ENCODE measurements at places on chromosomes 3 and 15.

DNA sequence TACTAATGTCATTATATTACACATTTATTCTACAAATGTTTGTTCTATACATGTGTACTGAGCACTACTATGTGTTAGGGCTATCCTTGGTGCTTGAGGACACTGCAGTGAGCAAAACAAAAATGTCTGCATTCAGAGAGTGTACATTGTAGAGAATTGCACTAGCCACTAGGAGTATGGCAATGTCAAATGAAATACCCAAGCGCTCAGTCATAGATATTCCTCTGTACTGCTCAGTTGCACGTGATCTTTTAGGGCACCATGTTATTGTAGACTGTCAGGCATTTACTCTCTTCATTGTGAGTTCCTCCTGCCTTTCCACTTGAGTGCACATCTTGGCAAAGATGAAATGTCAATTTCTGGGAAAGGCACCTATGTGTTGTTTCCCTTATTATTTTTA lies 36.8 kb downstream of the FNDC3B start:
- DNase-seq, result no peak

DNA sequence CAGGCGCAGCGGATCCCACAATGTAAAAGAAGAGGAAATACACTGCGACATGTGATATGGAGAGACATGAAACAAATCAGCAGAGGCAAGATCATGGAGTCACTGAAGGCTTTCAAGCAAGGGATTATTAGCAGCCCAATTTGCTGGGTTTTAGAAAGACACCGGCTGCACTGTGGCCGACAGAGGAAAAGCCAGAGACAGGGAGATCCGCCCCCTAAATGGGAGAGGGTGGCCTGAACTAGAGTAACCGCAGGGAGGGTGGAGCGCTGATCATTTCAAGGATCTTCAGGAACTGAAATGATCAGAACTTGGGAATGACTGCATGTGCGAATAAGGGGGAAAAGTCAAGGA lies 612 bp upstream of the C15orf40 start:
- DNase-seq, result no peak

GRCh38 chr3:23991683-23992628 lies 46.9 kb downstream of the NR1D2 start:
- DNase-seq, result no peak

DNA sequence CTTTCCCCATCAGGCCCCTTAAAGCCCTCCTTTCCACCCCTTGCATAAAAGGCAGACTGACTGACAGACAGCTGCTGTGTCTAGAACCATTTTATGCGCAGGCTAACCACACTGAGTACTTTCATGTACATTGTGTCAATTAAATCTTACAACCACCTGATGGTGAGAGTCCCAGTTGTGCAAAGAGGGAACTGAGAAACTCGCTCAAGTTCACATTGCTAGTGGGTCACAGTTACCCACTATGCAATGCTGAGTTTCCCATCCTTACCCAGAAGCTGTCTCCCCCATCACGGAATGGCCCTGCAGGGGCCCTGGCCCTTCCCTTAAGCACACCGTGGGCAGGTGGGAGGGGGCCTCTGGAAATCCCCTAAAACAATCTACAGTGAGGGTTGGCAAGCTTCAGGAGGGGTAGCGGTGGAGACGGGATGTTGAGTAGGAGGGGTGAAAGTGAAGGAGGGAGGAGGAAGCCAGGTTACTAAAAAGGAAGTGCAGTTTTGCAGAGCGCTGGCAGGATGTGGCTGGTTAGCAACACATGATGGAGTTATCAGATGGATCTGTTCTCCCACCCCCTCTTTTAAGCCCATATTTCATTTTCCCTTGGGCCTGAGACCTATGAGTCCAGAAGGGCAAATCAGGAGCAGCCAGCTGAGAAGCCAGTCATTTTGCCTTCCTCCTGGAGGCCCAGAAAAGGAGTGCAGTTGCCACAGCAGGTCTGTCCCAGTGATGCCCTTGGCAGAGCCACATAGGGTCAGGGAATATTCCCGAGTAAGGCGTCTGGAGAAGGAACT lies 30.0 kb downstream of the STARD5 start:
- peak; percentile 90 for DNase-seq

DNA sequence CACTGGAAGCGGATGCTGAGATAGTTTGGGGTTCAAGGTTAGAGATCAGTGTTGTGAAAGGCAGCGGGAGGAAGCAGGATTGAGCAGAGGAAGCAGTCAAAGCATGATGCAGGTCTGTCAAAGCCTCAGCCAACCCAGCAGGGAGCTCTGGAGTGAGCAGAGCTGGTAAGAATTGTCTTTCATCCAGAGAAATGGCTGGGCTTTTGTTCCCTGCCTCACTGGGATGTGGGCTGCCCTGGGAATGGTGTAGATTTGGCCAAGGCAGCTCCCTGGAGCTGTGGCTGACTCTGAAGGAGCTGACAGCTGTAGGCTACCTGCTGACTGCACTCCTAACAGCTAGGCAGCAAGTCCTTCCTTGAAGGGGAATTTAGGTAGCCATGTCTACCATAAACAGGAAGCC lies 61.9 kb upstream of the STXBP5L start:
- no peak for DNase-seq

- no peak for DNase-seq
Measured at GRCh38 chr3:156317462-156318074, 197.2 kb downstream of the KCNAB1 start.

- no peak for DNase-seq
Measured at GRCh38 chr3:43478118-43478785, 143.6 kb downstream of the ANO10 start.

GRCh38 chr3:182450942-182451787 lies 342.1 kb upstream of the ATP11B start:
- no peak for DNase-seq

DNA sequence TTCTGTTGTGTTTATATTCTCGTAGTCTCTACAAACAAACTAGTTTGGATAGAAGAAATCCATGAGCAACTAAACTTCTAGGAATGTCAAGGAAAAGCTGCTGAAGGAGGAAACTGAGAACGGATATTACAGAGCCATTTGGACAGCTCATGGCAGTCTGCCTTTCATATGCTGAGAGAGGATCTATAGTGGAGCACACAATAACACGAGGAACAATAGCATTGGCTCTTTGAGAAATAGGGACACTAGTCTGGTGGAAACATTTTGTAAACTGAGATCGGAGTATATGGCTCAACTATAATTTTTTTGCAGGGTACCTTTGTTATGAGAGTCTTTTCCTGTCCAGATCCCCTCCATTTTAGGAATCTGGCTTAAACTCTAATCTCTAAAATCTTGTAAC lies 200.5 kb downstream of the CLSTN2 start:
- no peak for DNase-seq

- DNase-seq, result no peak
Measured at GRCh38 chr3:40996382-40996781, 202.9 kb upstream of the CTNNB1 start.

- DNase-seq, result no peak
Measured at GRCh38 chr15:70210528-70210927, 112.8 kb upstream of the TLE3 start.

- no peak for DNase-seq
Measured at GRCh38 chr3:22835041-22835440, 368.1 kb upstream of the UBE2E2 start.

DNA sequence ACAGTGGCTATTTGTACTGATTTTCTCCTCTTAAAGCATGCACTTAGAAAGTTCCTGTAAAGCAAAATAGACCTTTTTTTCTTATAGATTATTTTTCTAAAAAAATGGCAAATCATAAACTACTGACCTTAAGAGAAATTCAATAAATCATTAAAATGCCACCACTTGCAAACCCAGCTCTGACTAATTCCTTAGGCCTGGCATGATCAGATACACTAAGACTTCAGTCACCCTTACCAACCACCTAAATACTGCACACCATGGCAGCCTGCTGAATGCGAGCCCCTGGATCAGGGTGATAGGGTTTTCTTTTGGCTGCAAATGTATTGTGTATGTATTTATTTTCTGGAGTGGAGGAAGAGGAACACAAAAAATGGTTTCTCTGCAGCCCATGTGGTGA lies 370.6 kb upstream of the TBL1XR1 start:
- DNase-seq, result no peak

DNA sequence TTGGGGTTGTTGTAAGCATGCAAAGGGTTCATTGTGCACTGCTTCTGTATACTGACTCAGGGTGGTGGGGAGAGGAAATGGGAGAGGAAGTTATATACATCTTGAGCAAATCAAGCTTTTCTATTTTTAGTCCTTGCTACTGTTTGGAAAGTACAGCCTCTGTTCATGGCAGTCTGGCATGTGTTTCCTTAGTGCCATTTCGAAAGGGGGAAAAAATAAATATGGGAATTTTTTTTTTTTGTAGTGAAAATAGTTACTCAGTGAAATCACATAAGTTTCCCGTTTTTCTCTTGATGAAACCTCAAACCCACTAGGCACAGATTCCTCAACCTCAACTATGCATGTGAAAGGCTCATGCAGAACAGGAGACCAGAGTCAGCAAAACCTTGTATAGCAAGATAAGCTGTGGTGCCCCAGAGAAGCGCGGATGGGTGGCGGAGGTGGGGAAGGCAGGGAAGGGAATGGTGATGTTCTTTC lies 353.3 kb downstream of the LPP start:
- DNase-seq, result no peak

GRCh38 chr15:68235022-68235421 lies 5.5 kb upstream of the CLN6 start:
- no peak for DNase-seq

GRCh38 chr3:190621927-190622326 lies 108.0 kb downstream of the IL1RAP start:
- no peak for DNase-seq

- DNase-seq, result no peak
Measured at GRCh38 chr15:75544359-75544758, 34.8 kb downstream of the PTPN9 start.

DNA sequence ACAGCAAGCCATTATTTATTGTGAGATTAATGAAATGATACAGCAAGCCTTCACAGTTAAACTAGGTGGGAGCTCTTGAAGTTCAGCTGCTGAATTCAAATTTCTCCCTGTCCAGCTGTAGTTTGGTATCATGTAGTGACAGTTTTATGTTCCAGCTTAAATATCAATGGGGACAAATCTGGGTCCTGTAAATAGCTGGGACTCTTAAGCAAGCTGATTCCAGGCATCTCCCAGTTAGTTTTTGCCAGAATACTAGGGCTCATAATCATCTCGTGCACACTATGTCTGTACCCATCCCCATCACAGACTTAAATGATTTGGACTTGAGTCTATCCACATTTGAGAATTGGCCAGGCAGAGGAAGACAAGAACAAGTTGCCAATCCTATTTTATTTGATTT lies 27.9 kb upstream of the NIT2 start:
- no peak for DNase-seq

Data from activated effector memory CD4-positive, alpha-beta T cell treated with anti-CD3 and anti-CD28 coated beads, Interleukin-2, amount 50 U/mL, for 16 hours (primary cell).